ENCODE measurements at places on chromosomes 6 and 20. TPM values are rescaled to one million over a fixed set of nuclear protein-coding genes. Genes with fewer than 3 reads are reported as not detected.

FILIP1 gene
- total RNA-seq: 16.2 TPM

TRAPPC3L gene
- total RNA-seq: not detected

TRIM15 gene
- not detected for total RNA-seq

GABRR1 gene
- not detected for total RNA-seq

SLC26A8 gene
- 2.2 TPM for total RNA-seq
